ENCODE measurements at places on chromosomes 5 and 9. TPM values are rescaled to one million over a fixed set of nuclear protein-coding genes. Genes with fewer than 3 reads are reported as not detected.

The PSD2 gene
- 0.10 TPM for total RNA-seq

The SLC34A3 gene
- total RNA-seq = not detected

The PCDHA11 gene
- total RNA-seq = not detected

The ZFP2 gene
- total RNA-seq = not detected

The PCDHGC3 gene
- 36.5 TPM for total RNA-seq

The ADAM19 gene
- 33.5 TPM for total RNA-seq

The FCN1 gene
- not detected for total RNA-seq

The FAM219A gene
- 12.1 TPM for total RNA-seq

The GFPT2 gene
- 105 TPM for total RNA-seq

The PNPLA7 gene
- total RNA-seq = 0.21 TPM

The GRM6 gene
- not detected for total RNA-seq

The PAX5 gene
- total RNA-seq = not detected

The OR1Q1 gene
- not detected for total RNA-seq

The GFRA3 gene
- not detected for total RNA-seq

The GABRG2 gene
- total RNA-seq = 0.90 TPM

The TMEM171 gene
- not detected for total RNA-seq

The SNX30 gene
- total RNA-seq = 7.7 TPM

The TRIP13 gene
- 220 TPM for total RNA-seq

Data from HT1080 (cell line).